IMR-90 (cell line): ENCODE measurements at places on chromosomes 5 and 9. TPM values are rescaled to one million over a fixed set of nuclear protein-coding genes. Genes with fewer than 3 reads are reported as not detected.

URM1 gene
- total RNA-seq = 20.6 and 33.2 TPM in 2 replicates

KIAA0825 gene
- 1.8 and 3.9 TPM in 2 replicates for total RNA-seq

BTNL9 gene
- total RNA-seq = not detected in 2 replicates

ZNF300 gene
- total RNA-seq = 6.1 and 7.5 TPM in 2 replicates

DNA sequence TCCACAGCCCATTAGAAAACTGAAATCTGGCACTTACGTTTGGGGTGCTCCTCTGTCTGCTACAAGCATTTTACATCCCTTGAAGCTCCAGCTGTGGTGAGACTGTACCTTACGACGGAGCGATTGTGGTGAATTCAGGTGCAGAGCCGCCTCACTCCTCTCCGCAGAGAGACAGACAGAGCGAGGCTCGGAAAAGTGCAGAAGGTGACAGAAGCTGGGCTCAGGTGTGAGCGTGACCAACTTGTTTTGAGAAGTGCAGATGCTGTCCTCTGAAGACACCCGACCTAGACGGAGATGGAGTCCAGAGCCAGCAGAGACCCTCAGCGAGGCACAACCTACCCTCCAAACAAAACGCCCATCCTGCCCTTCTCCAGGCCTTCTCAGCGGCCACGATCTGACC, 196.5 kb downstream of the MED10 start:
- DNase-seq = no peak

GRCh38 chr5:68266457-68266856, 50.9 kb downstream of the PIK3R1 start:
- no peak for DNase-seq

- DNase-seq = no peak
Measured at GRCh38 chr5:109944461-109944860, 254.7 kb downstream of the MAN2A1 start.

DNA sequence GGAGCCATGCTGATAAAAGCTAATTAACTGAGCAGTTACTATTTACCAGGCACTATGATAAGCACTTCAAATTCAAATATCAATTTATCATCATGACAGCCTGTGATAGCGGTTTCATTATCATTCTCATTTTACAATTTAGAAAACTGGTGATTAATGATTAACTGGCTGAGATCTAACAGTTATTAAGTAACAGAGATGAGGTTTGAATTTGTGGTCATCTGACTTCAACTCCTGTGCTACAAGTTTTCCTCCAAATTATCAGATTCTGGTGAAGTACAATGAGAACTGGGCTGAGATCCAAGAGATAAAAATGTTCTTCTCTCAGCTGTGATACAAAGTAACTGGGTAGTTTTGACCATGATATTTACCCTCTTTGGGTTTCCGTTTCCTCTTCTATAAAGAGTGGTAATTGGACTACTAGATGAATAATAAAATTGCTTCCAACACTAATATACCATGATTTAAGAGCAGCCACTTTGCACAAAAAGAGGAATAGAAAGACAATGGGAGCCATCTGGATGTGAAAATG, 74.5 kb upstream of the CCNG1 start:
- no peak for DNase-seq

GRCh38 chr9:109256336-109256735, 64.5 kb downstream of the EPB41L4B start:
- DNase-seq = peak; percentile 41

DNA sequence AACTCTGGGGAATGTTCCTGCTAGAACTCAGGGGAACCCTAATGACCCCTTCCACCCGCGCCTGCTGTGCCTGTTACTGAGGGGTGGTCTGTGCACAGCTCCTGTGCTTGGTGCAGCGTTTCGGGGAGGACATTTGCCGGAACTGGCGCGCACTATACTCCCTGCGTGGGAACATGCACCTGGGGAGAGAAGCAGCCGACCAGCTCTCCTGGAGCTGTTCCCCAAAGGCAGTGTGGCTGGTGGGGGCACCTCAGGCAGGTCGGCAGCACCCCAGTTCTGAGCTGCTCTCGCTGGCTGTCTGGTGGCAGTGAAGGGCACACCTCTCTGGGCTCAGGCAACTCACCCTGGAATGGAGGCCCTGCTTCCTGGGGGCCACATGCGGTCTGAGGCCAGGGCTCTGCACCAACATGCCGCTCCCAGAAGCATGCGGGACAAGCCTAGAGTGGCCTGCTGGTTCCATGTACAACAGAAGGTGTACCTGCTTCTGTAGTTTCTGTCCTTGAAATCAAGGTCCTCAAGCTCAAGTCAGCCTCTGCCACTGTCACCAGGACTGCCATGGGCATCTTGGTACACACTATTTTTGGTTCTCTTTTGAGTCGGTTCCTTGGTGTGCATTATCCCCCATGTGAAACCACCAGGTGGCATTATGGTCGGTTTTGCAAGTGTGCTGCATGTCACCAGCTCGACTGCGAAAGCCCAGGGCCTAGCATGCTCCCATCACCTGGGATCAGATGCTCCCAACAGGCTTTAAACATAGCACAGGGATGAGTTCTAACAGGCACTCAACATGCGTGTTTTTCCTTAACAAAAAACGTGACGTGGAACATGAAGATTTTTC, 7.8 kb upstream of the MRNIP start:
- DNase-seq = no peak

- peak; percentile 12 for DNase-seq
Measured at GRCh38 chr9:133519693-133520092, 5.1 kb downstream of the MYMK start.

DNA sequence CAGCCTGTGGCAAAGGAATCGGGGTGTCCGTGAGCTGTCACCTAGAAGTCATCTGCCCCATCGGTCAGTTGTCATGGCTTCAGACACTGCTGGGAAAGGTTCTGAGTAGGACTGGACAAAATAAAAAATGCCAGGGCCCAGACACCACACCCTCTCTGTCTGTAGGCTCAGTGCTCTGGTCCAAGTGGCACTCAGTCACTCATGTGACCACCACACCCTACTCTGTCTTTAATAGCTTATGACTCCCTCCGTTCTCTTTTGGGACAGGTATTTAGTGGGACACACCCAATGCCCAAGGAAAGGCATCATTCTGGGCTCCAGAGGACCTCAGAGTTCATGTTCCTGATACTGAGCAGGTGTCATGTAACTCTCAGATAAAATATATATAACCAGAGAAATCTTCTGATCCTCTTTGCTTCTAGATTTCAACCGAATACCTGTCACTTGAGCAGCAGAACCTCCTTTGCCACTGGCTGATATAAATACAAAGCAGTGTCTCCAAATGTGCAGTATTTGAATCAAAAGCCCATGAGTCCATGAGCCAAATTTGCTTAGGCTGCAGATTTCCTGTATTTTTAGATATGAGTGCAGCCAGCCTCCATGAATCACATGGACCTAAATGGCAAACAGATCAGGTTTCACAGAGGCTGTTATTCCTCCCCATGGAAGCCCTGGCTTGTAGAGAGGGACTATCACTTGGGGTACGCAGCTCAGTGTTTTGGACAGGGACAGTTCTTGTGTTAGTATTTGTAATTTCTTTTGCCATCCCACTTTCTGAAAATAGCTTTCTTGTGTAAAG, 272.0 kb downstream of the ARHGAP26 start:
- peak; percentile 68 for DNase-seq

GRCh38 chr5:57529864-57530263, 47.3 kb upstream of the ACTBL2 start:
- DNase-seq = no peak

GRCh38 chr5:146005264-146005663, 68.9 kb downstream of the SH3RF2 start:
- no peak for DNase-seq

DNA sequence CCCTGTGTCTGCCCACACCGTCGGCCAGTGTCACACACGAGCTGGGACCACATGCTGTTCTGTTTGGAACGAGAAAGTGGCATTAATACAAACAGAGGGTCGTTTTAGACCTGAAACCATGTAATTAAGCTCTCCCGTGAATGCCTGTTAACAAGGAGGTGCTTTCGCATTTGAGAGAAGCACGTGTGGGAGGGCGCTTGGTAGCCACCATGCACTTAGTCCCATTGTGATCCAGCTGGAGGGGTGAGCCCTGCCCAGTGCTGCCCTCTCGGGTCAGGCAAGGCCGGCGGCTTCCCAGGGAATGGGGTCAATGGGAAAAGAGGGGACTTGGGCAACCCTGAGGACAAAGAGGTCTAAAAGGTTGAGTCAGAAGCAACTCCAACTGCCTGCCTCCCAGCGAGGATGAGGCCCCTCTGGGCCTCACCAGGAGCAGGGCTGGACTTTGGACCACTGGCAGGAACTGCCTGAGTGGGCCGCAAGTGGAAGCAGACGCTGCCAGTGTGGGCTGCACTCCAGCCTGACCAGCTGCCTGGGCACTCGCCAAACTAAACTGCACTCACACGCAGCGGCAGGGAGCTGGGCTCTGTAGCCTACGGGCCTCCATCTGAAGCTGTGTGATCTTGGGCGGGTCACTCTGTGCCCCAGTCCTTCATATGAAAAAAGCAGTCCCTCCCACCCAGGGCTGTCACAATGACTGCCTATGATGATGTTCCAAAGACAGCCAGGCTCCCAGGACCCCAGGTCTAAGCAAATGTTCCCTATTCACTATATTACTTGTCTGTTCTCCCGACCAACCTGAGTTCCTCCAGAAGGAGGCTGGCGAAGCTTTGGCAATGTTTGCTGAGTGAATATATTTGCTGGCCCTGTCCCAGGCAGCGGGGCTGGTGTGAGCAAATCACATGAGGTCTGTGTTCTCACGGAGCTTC, 195.7 kb downstream of the CDK5RAP2 start:
- DNase-seq = peak; percentile 65

DNA sequence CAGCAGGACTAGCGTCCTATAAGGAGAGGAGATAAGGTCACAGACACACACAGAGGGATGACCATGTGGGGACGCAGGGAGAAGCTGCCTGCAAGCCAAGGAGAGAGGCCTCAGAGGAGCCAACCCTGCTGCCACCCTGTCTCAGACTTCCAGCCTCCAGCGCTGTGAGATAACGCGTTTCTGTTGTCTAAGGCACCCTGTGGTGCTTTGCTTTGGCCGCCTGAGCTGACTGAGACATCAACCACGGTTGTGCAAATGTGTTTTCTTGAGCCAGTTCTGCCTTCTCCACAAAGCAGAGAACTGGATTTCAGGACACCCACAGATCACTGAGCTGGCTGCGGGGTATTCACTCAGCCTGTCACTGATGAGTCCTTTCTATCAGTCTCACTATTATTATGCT, 149.1 kb downstream of the NXNL2 start:
- no peak for DNase-seq

GRCh38 chr5:178595150-178595549, 5.0 kb upstream of the COL23A1 start:
- DNase-seq = no peak

GRCh38 chr9:98875536-98875935, 68.1 kb downstream of the GALNT12 start:
- DNase-seq = no peak

- DNase-seq = peak; percentile 69
Measured at GRCh38 chr5:163564321-163564938, 59.0 kb downstream of the MAT2B start.

GRCh38 chr5:25515525-25515924, 870.7 kb upstream of the CDH10 start:
- no peak for DNase-seq

- DNase-seq = no peak
Measured at GRCh38 chr9:21901546-21901945, 92.6 kb downstream of the CDKN2A start.

- no peak for DNase-seq
Measured at GRCh38 chr5:57318251-57318650, 144.4 kb downstream of the GPBP1 start.

DNA sequence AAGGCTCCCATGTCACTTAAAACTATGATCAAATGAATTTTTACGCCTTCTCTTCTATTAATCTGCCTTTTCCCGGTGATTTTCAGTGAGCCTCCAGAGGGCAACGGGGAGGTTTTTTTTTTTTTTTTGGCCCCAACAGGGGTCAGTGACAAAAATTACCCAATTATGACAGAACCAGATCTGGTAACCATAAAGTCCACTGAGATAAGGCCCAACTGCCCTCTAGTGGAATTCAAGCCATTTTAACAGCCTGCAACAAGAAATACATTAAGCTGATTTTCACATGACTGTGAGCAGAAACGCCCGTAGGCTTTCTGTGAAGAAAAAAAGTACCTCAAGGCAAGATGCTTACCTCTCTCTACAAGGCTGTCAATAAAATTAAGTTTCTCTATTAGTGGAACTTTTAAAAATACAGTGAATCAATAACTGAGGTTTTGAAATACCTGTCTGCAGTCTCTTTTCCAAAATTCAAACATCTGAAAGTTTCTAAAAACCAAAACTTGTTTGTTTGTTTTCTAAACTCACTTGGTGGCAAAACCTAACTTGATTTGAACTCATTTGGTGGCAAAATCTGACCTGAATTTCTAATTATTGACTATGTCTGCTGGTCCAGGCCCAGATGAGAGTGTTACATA, 49.7 kb upstream of the FST start:
- peak; percentile 87 for DNase-seq

GRCh38 chr5:152514827-152515397, 109.8 kb upstream of the NMUR2 start:
- DNase-seq = peak; percentile 11

DNA sequence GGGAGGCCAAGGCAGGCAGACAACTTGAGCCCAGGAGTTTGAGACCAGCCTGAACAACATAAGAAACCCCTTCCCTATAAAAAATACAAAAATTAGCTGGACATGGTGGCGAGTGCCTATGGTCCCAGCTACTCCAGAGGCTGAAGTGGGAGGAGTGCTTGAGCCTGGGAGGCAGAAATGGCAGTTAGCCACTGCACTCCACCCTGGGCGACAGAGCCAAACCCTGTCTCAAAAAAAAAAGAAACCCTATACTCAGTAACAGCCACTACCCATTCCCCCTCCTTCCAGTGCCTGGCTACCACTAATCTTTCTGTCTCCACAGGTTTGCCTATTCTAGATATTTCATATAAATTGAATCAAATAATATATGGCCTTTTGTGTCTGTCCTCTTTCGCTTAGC, 14.3 kb upstream of the SIL1 start:
- DNase-seq = no peak
